ENCODE measurements at places on chromosomes 3 and 15.

DNA sequence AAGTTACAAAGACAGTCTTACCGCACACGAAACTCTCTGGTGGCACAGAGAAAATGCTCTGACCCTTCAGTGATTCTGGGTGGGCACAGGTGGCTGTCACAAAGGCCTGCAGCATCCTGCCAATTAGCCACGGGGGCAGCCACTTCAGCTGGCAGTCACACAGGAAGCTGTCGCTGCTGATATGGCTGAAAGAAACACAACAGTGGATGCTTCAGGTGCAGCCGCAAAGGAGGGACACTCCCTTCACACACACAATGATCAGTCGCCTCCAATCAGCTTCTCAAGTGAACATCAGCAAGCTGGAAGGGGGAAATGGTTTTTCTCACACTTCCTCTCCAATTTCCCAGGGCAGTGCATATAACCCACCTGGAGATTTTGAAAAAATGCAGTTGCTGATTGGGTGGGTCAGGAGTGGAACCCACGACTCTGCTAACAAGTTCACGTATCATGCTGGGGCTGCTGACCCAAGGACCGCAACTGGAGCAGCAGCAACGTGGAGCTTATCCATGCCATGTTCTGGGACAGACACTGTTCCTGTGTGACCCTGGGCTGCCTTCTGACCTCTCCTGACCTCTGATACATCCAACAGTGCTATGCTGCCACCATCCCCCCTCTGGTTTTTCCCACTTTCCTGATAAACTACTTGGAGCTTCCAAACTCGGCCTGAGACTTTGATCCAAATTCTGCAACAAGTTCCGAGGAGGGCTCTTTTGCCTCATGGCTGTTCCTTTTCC, 106.6 kb downstream of the LRIG1 start:
- no peak for DNase-seq

DNA sequence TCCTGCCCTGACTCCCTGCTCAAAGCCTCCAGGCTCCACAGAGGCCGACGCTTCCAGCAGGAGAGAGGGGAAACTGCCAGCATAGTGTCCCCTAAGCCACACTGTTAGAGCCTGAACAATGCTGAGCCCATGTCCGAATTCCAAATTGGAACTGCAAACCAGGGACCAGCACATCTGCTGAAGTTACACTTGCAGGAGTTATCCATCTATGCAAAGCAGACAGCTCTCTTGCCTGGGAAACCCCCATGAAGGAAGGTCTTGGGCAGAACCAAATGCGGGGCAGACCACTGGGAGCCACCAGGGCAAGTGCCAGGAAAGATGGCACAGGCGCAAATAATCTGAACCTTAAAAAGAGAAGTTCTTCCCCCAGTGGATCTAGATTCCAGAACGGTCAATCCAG, 625 bp downstream of the LRRC15 start:
- DNase-seq: no peak

- DNase-seq: no peak
These were observed 276.0 kb downstream of the MFSD1 start for GRCh38 chr3:159077860-159078259.

DNA sequence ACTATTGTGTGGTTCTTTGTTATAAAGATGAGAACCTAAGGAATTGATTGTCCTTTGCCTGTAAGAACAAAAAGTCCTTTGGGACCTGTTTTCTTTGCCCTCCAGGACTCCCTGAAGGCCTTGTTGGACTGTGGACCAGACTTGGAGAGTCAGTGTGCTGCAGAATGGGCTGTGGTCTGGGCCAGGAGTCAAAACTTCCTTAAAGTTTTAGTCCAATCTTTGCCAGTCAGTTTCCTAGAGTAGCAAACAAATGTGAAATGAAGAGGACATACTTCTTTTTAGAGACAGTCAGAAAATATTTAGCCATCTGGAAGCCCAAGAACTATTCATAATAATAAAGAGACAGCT, 45.4 kb downstream of the PDE8A start:
- DNase-seq: no peak

- DNase-seq: no peak
These were observed 738 bp downstream of the COMMD2 start for GRCh38 chr3:149751551-149751950.

GRCh38 chr3:8103954-8104353, 397.7 kb upstream of the LMCD1 start:
- DNase-seq: no peak

- no peak for DNase-seq
These were observed 56.8 kb upstream of the INSYN1 start for GRCh38 chr15:73809728-73810501.

DNA sequence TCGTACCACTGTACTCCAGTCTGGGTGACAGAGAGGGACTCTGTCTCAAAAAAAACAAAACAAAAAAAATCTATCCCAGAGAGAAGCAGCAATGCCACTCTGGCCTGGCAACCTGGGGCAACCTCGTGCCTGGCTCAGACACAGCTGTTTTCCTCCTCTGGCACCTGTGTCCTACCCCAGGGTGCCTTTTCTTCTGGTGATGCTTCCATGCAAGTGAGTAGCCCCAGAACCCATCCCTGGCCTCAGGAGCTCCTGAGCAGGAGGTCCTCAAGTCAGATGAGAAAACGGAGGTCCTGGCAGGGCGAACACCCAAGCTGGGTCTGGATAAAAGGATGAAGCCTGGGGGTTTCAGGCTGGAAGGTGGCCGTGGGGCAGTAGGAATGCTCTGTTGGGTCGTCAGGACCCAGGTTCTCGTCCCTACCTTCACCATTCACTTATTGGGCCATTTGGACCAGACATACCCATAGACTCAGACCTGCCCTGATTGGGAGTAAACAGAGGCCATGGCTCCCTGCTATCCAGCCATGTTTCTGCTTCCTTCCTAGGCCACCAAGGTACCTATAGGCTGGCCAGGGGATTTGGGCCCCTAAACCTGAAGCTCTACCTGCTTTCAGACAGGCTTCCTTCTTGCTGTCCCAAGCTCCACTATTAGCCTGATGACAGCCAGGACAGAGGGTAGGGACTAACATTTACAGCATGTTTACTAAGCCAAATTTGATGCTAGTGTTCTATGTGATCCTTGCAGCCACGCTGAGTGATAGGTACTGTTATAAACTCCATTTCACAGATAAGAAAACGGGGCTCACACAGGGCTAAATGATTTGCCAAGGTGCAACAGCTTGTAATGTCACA, 102.2 kb downstream of the DAPK2 start:
- DNase-seq: no peak

GRCh38 chr15:58471348-58471747, 39.6 kb downstream of the LIPC start:
- no peak for DNase-seq

GRCh38 chr3:78183906-78184599, 1144.2 kb downstream of the ROBO2 start:
- no peak for DNase-seq

GRCh38 chr15:80925597-80926059, 64.0 kb downstream of the MESD start:
- no peak for DNase-seq

DNA sequence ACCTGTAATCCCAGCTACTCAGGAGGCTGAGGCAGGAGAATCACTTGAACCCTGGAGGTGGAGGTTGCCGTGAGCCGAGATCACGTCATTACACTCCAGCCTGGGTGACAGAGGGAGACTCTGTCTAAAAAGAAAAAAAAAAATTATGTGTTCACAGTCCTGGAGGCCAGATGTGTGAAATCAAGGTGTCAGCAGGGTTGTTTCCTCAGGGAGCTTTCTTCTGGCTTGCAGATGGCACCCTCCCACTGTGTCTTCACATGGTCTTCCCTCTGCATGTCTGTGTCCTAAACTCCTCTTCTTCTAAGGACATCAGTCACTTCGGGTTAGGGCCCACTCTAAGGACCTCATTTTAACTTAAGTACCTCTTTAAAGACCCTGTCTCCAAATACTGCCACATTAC, 56.1 kb upstream of the UBE2E1 start:
- DNase-seq: no peak

DNA sequence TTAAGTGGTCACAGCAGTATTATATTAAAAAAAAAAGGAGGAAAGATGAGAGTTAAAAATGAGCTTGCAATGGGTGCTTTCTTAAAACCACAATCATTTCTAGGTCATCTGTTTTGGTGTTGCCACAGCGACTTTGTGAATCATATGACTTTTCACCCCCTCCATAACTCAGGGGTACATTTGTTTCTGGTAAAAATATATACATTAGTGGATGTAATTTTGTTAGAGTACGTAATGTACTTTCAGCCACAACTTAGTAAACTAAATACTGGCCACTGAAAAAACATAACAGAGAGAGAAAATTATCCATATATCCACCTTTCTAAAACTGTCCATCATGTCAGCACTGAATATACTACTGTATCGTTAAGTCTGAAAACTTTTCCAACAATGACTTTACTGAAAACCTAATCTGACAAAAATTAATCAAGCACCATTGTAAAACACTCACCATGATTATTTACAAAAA, 3.4 kb downstream of the ANKRD28 start:
- DNase-seq: no peak

DNA sequence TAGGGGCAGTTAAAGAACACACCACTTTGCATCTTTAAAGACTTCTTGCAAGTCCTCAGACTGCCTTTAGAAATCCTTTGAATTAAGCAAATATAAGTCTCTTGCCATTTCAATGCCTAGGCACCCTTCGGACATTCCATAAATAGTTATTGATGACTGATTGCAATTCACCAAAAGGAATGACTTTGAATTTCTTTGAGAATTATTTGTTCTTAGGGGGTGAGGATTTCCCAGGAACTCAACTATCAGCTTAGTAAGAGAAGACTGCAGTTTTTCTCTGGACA, 495 bp upstream of the MYEF2 start:
- DNase-seq: no peak

- DNase-seq: peak; percentile 7
These were observed 49.4 kb upstream of the SYNPR start for GRCh38 chr3:63228677-63229076.

- DNase-seq: no peak
These were observed 36.9 kb downstream of the METTL6 start for GRCh38 chr3:15390460-15390859.

- no peak for DNase-seq
These were observed 35.0 kb upstream of the MGLL start for GRCh38 chr3:127857333-127857732.

- DNase-seq: no peak
These were observed 10.3 kb downstream of the CAV3 start for GRCh38 chr3:8743911-8744310.

DNA sequence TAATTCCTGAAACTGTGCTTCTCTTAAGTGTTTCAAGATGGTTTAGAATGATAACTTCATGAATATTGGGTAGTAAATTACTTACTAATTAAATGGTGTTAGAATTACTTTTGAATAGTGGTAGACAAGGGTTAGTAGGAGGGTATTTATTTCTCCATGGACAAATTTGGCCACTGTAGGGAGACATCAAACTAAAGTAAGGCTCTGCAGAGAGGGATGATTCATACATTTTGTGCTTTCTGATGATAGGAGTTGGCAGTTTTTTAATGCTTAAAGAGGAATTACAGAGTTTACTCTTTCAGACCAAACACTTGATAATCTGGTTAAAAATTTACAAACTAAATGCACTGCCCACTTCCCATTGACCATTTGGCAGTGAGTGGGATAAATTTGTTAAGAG, 127.6 kb downstream of the NAALADL2 start:
- DNase-seq: no peak

- no peak for DNase-seq
These were observed 10.0 kb downstream of the SATB1 start for GRCh38 chr3:18415167-18415566.

DNA sequence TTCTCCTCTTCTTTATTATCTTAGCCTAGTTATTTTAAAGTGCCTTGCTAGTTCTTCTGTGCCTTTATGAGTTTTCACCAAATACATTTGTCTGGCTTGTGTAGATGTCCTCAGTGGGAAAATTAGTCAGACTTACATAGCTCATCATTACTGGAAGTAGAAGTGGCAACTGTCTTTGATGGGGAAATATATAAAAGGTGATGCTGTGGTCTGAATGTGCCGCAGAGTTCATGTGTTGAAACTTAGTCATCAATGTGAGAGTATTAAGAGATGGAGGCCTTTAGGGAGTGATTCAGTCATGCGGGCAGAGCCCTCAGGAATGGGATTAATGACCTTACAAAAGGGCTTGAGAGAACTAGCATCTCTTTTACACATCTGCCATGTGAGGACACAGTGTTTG, 6.4 kb upstream of the ERICH6 start:
- no peak for DNase-seq

DNA sequence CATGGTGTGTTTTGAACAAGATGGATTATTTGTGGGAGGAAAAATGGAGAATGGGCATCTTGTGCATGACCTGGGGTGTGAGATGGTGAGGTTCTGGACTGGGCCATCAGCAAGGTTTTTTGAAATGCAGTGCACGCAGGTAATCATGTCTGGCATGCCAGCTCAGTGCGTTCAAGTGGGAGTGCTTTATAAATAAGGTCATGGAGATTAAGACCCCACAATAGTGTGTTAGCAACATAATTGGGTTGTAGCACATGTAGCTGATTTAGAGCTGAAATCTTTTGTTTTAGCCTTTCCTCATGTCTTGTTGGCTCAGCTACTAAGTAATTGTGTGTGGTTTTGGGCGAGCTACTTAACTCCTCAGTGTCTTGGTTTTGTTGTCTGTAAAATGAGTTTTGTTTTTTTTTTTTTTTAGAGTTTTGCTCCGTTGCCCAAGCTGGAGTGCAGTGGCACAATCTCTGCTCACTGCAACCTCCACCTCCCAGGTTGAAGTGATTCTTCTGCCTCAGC, 3.9 kb upstream of the CACNA1D start:
- no peak for DNase-seq

- DNase-seq: no peak
These were observed 9.7 kb upstream of the SLMAP start for GRCh38 chr3:57746156-57747010.

DNA sequence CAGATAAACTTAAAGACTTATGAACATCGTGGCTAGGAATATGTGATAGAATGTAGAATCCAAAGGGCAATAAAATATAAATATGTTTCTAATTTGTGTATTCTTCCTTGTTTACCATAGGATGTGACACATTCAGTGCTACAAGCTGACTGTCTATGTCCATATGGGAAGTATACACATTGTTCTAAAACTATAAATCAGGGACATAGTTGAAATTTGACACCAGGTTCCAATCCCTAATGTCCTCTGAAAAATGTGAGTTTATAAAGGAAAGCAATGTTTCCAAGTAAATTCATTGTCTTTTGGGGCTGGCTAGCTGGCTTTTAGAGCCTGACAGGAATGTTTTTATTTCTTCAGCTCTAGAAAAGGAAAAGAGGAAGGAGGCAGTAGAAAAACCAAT, 273.6 kb downstream of the CNTN4 start:
- DNase-seq: no peak

DNA sequence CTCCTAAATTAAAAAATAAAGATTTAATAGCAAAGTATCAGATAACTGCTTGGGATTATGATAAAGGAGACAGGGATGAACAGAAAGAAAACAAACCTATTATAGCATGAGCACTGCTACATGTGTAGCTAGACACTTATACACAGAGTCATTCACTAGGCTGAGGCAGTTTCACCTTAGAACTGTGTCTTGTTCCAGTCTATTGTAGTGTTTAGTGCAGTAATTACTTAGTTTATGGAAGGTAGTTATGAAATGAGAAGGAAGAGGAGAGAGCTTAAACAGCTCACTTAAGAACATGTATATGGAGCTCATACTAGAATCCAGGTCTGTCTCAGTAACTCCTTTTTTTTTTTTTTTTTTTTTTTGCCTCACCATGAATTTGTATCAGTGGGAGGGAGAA, 441.4 kb downstream of the PDCD6IP start:
- no peak for DNase-seq

All from NCI-H187 treated with DMSO at 0.1 percent for 48 hours (cell line).